CD4-positive, alpha-beta memory T cell (primary cell): ENCODE measurements at places on chromosomes 5 and 9. TPM values are rescaled to one million over a fixed set of nuclear protein-coding genes. Genes with fewer than 3 reads are reported as not detected.

The CHSY3 gene
- total RNA-seq = not detected

- no peaks in the 10 kb centered on the region for H3K4me1 ChIP-seq
- peak; percentile 28 for DNase-seq
- H3K4me3 ChIP-seq = no peak overlapping the region
- no peaks in the 10 kb centered on the region for H3K27me3 ChIP-seq
- H3K36me3 ChIP-seq = no peaks in the 10 kb centered on the region
Observed at GRCh38 chr5:1763548-1763911, 36.1 kb downstream of the MRPL36 start.

DNA sequence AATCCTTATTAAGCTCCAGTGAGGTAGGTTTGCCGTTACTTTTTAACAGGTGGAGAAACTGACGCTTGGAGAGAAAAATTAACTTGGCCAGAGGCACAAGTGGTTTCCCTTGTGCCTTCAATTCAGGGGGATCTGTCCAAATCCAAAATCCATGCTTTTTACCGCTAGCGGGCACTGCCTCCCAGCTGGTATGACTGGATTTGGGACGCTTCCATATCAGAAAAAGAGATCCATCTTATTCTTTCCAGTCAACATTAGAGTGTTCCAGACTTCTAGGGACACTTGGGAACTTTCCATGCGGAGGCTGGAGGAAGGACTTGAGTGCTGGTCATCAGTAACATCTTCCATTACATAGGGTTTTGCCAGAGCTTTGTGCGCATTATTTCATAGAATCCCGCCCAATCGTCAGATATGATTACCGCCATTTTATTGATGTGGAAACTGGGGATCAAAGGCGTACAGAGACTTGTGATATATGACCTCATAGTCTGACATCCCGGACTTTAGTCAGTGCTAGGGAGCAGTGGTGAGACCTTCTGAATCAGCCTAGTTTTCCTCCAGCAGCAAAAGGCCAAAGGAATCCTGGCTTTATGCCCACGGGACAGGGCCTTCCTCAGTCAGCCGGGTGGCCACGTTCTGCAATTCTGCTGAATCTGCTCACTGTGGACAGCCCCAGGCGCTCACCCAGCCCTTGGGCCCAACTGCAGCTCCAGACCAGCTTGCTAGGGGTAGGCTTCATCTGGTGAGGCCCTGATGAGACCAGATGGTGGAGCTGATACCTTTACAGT lies 1.1 kb upstream of the GNPDA1 start:
- peaks cover 70% of the 10 kb centered on the region for H3K4me1 ChIP-seq
- H3K36me3 ChIP-seq = no peaks in the 10 kb centered on the region
- H3K4me3 ChIP-seq = no peak overlapping the region
- peak overlapping the region; percentile 70 for H3K27ac ChIP-seq

GRCh38 chr5:140145818-140146522 lies 20.2 kb downstream of the IGIP start:
- H3K4me1 ChIP-seq = peaks cover 12% of the 10 kb centered on the region
- H3K4me3 ChIP-seq = no peak overlapping the region
- peaks cover 7% of the 10 kb centered on the region for H3K27me3 ChIP-seq
- no peaks in the 10 kb centered on the region for H3K36me3 ChIP-seq
- DNase-seq = no peak
- no peak overlapping the region for H3K27ac ChIP-seq

DNA sequence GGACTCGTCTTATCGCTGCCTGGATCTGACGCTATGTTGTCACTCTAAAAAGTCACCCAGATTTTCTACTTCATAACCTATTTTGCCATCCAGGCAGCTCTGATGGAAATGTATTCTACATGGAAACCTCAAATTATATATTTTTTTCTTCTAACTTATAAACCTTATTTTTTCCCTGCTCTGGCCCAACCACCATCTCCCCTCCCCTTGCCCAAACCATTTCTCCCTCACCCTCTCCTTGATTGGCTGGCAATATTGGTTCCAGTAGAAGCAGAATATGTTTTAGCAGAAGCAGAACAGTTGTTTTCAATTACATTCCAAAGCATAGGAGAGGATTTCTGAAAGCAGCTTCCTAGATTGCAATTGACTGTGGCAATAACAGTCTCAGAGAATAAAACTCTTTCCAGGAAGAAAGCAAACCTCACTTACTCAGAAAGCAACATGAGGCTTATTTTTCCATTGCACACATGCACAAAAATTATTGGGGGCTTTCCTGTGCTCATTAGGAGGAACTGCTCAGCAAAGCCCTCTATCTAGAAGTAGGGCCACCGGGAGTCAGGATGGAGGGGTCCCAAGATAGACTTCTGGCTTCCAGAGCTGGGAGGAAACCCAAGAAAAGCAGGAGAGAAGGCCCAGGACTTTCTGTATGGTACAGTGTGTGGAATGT lies 191.8 kb downstream of the ESM1 start:
- H3K27ac ChIP-seq = no peak overlapping the region
- H3K4me3 ChIP-seq = no peak overlapping the region
- H3K4me1 ChIP-seq = peaks cover 16% of the 10 kb centered on the region
